ENCODE measurements at places on chromosomes 1 and 21.

DNA sequence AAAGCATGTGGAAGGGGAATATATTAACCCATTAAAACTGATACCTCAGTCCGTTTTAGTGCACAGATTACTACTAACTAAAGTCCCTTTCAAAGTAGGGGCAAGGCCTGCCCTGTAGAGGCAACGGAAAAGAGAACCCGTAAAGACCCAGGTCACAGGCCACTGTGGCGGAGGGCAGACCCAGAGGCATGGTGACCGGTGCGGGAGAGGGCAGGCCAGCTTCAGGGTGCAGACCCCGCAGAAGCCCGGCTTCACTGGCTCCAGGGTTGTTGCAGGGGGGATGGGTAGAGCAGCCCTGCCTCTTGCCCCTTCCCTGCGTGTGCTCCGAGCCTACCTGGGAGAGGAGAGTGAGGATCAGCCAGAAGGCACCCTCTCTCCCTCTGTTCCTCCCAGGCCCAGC is 17.7 kb downstream of the CNTN2 start:
- no peak overlapping the region for H3K4me3 ChIP-seq
- DNase-seq: no peak
- no peaks in the 10 kb centered on the region for H3K36me3 ChIP-seq
- no peaks in the 10 kb centered on the region for H3K4me1 ChIP-seq
- H3K27me3 ChIP-seq: no peaks in the 10 kb centered on the region

DNA sequence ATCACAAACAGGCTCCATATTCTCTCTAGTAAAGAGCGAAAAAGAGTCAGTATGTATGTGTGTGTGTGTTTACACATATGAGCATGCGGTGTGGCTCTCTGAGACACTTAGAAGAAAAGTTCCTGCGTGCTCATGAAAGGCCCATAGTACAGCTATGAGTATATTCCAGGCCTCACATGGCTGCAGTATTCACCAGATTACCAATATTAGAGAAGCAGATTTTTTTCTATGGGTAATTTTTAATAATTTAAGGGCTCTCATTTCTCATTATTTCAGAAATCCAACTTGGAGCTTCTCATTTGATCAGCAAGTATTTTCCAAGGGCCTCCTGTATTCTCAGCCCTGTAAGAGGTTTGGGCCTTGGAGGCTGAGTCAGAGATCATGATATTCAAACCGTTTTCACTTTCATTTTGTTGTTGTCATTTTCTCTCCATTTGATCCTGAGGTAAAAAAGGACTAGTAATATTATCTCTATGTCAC is 232.9 kb upstream of the SGIP1 start:
- peak overlapping the region; percentile 63 for H3K27ac ChIP-seq
- H3K4me3 ChIP-seq: peak overlapping the region; percentile 56
- no peaks in the 10 kb centered on the region for H3K36me3 ChIP-seq

DNA sequence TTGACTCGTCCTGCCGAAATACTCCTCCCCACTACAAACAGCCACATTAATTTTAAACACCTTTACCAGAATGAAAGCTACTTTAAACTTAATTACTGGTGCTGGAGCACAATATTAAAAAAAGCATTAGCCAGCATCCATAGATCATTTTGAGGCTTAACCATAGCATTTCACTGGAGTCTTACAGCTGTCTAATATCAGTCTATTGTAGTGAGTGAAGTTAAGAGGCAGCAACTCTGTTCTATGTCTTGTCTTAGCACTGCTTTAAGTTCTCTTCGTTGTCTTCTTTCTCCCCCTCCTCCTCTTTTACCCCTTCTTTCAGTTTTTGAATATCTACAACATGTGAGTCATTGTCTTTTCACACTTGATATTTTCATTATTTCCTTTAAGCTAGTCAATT is 49.3 kb downstream of the ADGRL2 start:
- no peak overlapping the region for H3K4me3 ChIP-seq
- no peak overlapping the region for H3K27ac ChIP-seq
- H3K36me3 ChIP-seq: no peaks in the 10 kb centered on the region

DNA sequence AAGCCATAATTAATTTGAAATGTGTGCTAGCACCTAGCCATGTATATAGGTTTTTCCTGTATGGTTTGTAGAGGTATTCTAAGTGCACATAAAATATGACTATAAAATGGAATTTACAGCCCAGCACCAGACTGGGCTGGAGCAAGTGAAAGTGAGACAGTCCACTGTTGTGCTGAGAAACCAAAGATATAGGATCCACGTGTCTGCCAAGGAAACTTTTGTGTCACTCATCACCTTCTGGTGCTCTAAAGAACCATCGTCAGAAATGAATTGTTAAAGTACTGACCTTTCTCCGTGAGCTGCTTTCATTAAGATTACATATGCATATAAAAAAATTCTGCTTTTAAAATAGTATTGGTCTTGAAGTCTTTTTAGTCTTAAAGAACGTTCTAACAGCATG is 141.0 kb upstream of the ZC3H11B start:
- no peak overlapping the region for H3K27ac ChIP-seq
- no peaks in the 10 kb centered on the region for H3K36me3 ChIP-seq
- no peak overlapping the region for H3K4me3 ChIP-seq
- no peaks in the 10 kb centered on the region for H3K4me1 ChIP-seq
- H3K27me3 ChIP-seq: no peaks in the 10 kb centered on the region

DNA sequence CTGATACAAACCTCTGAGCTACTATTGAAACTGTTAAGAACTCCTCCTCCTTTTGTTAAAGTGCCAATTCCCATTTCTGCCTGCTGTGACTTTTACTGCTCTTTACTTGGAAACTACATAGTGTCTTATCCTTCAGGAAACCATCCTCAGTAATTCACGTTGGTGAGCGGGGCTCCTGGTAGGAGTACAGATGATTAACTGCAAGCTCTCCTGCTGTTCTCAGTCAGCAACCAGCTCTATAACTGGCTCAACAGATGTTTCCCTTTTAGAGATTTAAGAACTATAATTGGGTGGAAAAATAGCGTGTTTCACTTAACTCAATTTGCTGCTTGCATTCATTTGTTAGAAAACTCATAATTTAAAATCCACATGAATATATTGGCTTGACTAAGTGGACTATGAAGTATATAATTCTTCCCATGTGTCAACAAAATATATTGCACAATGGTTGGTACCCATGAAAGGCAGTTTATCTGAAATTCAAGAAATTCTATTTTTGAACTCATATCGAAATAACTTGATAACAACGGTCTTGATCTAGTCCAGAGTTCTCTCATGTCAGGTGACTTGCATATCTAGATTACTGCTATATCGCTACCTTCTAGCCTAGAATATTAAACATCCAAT is 574.0 kb downstream of the KCNT2 start:
- no peaks in the 10 kb centered on the region for H3K4me1 ChIP-seq

- H3K27ac ChIP-seq: no peak overlapping the region
- H3K4me3 ChIP-seq: no peak overlapping the region
- H3K27me3 ChIP-seq: no peaks in the 10 kb centered on the region
- H3K4me1 ChIP-seq: no peaks in the 10 kb centered on the region
Observed at GRCh38 chr1:40926441-40926840, 53.1 kb upstream of the CTPS1 start.

- DNase-seq: no peak
- no peaks in the 10 kb centered on the region for H3K27me3 ChIP-seq
- no peaks in the 10 kb centered on the region for H3K4me1 ChIP-seq
- H3K27ac ChIP-seq: no peak overlapping the region
- no peaks in the 10 kb centered on the region for H3K36me3 ChIP-seq
Observed at GRCh38 chr1:216710598-216711333, 12.5 kb downstream of the ESRRG start.

GRCh38 chr1:214515544-214516433 is 35.6 kb downstream of the PTPN14 start:
- H3K27me3 ChIP-seq: no peaks in the 10 kb centered on the region
- H3K4me1 ChIP-seq: no peaks in the 10 kb centered on the region
- H3K4me3 ChIP-seq: no peak overlapping the region
- H3K27ac ChIP-seq: no peak overlapping the region
- no peaks in the 10 kb centered on the region for H3K36me3 ChIP-seq
- no peak for DNase-seq

DNA sequence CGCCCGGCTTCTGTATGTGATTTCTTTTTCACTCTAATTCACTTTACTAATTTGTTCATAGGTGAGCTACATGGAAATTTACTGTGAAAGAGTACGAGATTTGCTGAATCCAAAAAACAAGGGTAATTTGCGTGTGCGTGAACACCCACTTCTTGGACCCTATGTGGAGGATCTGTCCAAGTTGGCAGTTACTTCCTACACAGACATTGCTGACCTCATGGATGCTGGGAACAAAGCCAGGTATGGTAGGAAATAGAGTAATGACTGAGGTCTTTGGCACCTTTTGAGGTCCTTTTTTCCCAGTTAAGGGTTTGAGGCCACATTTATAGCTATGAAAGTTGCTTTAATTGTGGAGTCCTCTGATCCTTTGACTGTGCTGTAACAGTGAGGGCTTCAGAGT is 56.9 kb downstream of the KIF1B start:
- DNase-seq: no peak
- no peaks in the 10 kb centered on the region for H3K27me3 ChIP-seq
- no peaks in the 10 kb centered on the region for H3K36me3 ChIP-seq
- no peaks in the 10 kb centered on the region for H3K4me1 ChIP-seq
- H3K4me3 ChIP-seq: no peak overlapping the region

GRCh38 chr1:245869847-245870246 is 637.2 kb downstream of the SMYD3 start:
- no peaks in the 10 kb centered on the region for H3K36me3 ChIP-seq
- no peak overlapping the region for H3K27ac ChIP-seq
- H3K4me1 ChIP-seq: no peaks in the 10 kb centered on the region
- no peaks in the 10 kb centered on the region for H3K27me3 ChIP-seq

All from GM12878 (cell line).